ENCODE measurements at places on chromosomes 1 and 21.

- no peak for DNase-seq
These were observed 602.2 kb upstream of the CXADR start for GRCh38 chr21:16910435-16911165.

- no peak for DNase-seq
These were observed 193.3 kb downstream of the NPHP4 start for GRCh38 chr1:5798904-5799303.

DNA sequence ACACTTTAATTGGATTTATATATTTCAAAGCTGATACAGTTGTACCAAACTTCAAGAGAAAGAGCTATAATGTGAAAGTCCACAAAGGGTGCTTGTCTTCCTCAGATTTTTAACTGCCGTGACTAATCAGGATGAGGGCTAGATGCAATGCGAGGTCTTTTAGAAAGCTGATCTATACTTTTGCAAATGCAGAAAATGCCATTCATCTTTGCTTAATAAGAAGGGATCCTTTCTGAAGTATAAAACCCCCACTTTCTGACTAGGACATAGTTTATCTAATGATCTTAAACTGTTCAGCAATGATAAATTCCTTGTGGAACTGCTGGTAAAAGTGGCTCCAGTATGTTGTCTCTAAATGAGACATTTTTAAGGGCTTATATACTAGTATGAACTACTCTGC is 102.7 kb upstream of the NGF start:
- no peak for DNase-seq

GRCh38 chr1:30783256-30783915 is 25.8 kb upstream of the LAPTM5 start:
- DNase-seq: no peak

DNA sequence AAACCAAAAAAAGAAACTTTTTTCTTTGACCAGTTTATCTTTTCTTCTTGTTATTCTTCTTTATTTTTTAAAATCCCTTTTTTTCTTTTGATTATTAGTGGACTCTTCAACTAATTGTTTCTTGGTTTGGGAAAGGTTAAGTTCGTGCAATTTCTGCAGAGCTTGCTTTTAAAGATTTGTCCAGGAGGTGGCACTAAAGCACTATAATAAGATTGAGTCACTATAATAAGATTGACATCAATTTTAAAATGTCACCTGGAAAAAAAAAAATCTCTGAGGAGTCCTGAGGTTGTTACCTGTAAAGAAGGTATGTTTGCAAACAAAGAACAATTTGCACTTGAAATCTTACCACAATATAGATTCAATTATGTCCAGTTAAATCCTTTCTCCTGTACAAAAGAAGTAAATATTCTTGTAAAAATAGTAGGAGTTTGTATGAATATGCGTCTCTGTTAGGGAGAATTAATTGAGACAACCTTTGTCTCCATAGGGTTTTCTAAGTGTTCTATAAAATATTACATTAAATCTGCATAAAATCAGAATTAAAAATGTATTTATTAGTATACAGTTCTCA is 166.7 kb downstream of the ADGRL4 start:
- no peak for DNase-seq

DNA sequence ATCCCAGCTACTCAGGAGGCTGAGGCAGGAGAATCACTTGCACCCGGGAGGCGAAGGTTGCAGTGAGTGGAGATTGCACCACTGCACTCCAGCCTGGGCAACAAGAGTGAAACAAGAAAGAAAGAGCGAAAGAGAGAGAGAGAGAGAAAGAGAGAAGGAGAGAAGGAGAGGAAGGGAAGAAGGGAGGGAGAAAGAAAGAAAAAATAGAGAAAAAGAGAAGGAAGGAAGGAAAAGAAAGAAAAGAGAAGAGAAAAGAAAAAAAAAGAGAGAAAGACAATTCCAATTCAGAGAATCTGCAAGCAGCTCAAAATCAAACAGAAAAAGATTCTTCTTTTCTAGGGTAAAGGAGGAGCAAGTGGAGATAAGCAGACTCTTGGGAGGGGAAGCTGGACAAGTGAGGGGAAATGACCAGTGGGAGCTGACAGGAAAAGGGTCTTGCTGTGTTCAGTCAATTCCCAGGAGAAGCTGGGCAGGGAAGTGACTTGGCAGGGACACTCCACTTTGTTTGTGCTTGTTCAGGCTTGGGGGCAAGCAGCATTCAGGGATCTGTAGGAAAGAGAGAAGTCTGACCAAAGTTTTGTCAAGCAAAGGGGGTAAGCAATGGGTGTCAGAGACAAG is 3.6 kb upstream of the CAPN2 start:
- no peak for DNase-seq

- DNase-seq: no peak
These were observed 138.6 kb downstream of the RERE start for GRCh38 chr1:8678673-8679394.

GRCh38 chr1:28860332-28861073 is 48.5 kb downstream of the OPRD1 start:
- DNase-seq: no peak

DNA sequence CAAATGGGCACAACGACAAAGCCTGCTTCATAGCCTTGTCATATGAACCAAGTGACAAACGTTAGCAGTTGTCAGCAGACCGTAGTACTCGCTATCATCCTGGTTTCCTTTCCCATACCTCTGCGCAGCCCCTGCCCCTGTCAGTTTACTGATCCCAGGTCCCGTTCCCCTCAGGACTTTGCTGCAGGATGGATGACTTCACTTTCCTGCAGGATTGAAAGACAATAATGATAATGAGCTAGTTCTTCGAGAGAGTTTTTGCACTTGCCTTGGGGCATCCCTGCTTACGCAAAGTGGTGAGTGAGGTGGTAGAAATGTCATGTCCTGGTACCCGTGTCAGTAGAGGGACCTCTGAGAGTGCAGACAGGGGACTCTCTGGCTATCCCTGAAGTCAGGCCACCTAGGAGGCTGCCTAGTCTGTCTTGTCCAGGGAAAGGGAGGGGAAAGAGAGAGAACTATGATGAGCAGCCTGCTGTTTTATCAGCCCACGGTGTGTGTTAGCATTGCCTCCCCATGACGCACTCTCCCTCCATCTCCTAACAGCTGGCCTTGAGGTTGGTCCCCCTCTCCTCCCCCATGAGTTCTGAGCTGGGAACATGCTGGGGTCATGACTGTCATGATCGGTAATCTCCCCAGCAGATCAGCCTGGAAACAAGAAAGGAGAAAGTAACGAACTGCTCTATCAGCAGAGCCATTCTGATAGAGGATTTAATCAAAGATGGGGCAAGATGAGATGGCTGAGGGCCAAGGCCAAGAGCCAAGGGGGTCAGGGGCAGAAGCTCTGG is 53.7 kb downstream of the ELK4 start:
- DNase-seq: no peak

Data from stimulated activated CD4-positive, alpha-beta T cell treated with anti-CD3 and anti-CD28 coated beads, Interleukin-1b, Interleukin-23, amount 100 ng/mL, for 1 hour (primary cell).